CD4-positive, alpha-beta T cell treated with Interleukin-1 beta for 1 hour (primary cell): ENCODE measurements at places on chromosomes 12 and 14.

DNA sequence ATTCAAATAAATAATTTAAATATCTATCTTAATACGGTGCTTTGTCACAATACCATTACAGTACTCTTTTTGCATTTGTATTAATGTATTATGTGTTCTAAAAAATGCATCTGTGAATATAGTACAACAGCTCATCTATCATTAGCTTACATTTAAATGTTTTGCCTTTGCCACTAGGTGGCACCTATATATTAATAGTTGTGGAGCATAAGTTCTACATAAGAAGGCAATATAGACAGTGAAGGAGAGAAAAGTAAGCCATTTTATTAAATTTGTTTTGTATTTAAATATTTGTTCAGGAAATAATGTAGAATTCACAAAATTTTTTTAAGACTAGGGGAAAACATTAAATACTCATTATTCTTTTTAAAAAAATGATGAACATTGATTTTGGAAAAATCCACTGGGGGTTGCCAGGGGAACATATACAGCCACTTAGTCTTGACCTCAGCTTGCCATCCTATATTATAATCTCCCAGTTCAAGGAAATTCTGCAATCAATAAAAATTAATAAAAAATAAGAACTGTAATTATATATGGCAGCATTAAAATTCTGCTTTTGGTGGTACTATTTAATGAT lies 9.8 kb downstream of the CCER1 start:
- peak; percentile 13 for DNase-seq

- no peak for DNase-seq
These were observed 167.9 kb downstream of the PHETA1 start for GRCh38 chr12:111201036-111201435.

DNA sequence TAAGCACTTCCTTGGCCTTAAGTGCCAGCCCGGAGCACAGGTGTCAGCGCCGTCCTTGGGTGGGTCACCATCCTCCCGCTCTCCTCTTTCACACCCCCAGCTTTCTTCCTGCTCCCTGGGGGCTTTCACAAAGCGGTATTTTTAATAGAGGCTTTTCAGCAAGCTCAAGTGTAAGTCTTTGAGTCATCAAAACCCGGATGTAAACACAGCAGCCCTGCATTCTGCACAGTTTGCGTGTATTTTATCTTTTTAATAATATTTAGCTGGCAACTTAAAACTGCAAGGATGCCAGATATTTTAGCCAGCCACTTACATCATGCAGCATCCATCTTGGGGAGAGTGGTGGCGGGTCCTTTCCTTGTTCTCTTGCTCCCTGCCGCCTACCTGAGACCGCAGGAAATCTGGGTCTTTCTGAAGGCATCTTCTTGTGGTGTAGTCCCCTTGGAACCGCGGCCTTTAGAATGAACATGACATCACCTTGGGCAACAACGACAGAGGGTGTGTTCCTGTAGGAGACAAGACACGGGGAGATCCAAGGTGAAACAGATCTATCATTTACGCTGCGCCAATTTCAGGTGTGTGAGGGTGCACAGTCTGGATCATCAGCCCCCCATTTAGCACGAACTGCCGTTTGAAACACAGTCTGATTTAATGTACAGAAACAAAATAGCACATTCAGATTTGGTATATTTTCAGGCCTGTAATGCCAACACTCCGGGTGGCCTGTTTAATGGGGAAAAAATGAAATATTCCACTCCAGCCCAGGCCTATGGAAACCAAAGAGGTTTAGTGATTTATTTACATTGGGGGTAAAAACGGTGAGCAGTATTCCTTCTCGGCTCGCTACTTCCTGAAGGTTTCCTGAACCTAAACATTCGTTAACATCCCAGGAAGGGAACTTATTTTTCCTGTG lies 12.5 kb upstream of the IRF2BPL start:
- DNase-seq, result peak; percentile 37

- no peak for DNase-seq
These were observed 463.4 kb downstream of the TMEM121 start for GRCh38 chr14:105989566-105990302.

- DNase-seq, result peak; percentile 69
These were observed 5.0 kb upstream of the BAZ2A start for GRCh38 chr12:56634837-56635791.

DNA sequence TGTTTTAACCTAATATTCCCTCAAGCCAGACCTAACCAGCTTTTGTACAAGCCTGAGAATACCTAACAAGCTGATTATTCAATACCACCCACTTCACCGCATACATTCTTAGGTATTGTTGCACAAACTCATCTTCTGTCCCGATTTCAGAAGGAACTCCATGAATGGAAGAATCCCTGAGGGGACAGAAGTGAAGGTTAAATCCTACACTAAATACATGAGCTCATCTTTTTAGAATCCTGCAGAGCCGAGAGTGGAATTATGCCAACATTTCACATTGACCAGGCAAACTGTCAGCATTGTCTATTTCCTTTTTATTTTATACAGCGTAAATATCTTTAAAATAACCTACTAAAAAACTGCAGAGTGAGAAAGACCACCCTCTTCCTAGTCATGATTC lies 140.7 kb upstream of the PRICKLE1 start:
- DNase-seq, result no peak

- DNase-seq, result no peak
These were observed 71.5 kb downstream of the AACS start for GRCh38 chr12:125136702-125137101.

DNA sequence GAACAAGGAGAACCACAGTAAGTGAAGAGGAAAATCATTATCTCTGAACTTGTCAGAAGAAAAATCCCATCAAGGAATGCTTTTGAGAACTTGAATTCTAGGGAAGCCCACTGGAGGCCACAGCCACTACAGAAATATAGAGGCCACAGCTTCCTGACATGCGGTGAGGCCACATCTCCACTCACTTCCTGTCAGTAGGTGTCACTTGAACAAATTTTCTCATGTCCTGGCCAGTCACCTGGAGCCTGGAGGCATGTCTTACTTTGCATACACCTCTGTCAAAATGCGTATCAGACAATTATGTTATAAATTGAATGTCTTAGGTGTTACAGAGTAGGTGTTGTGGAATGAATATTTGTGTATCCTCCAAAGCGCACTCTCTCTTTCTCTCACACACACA lies 370.3 kb downstream of the DAD1 start:
- DNase-seq, result peak; percentile 17

- no peak for DNase-seq
These were observed 7.7 kb upstream of the MEG3 start for GRCh38 chr14:100818221-100818699.

GRCh38 chr12:112599871-112600270 lies 181.1 kb downstream of the PTPN11 start:
- no peak for DNase-seq

- no peak for DNase-seq
These were observed 12.1 kb upstream of the PRR4 start for GRCh38 chr12:10861366-10861765.

GRCh38 chr14:96422992-96423391 lies 31.1 kb downstream of the AK7 start:
- DNase-seq, result no peak

GRCh38 chr12:38921025-38921677 lies 15.8 kb upstream of the CPNE8 start:
- peak; percentile 9 for DNase-seq

- no peak for DNase-seq
These were observed 12.5 kb downstream of the NAA25 start for GRCh38 chr12:112096070-112096469.

DNA sequence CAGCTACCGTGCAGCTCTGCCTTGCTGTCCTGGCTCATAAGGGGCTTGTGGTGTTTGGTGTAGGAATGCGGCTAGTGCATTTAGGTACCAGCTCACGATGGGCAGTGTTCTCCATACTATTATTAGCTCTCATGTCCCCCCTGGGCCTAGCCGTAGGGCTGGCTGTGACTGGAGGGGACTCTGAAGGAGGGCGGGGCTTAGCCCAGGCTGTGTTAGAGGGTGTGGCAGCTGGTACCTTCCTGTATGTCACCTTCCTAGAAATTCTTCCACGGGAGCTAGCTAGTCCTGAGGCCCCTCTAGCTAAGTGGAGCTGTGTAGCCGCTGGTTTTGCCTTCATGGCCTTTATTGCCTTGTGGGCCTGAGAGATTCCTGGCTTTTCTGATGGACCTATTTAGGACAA lies 2.1 kb downstream of the SLC39A2 start:
- DNase-seq, result no peak

- DNase-seq, result no peak
These were observed 12.2 kb upstream of the DHRS2 start for GRCh38 chr14:23623962-23624361.

GRCh38 chr12:47636908-47637780 lies 68.7 kb downstream of the RPAP3 start:
- DNase-seq, result peak; percentile 40

GRCh38 chr12:113049976-113050742 lies 6.4 kb upstream of the DTX1 start:
- no peak for DNase-seq

- no peak for DNase-seq
These were observed 550 bp upstream of the RESF1 start for GRCh38 chr12:31958569-31959160.

DNA sequence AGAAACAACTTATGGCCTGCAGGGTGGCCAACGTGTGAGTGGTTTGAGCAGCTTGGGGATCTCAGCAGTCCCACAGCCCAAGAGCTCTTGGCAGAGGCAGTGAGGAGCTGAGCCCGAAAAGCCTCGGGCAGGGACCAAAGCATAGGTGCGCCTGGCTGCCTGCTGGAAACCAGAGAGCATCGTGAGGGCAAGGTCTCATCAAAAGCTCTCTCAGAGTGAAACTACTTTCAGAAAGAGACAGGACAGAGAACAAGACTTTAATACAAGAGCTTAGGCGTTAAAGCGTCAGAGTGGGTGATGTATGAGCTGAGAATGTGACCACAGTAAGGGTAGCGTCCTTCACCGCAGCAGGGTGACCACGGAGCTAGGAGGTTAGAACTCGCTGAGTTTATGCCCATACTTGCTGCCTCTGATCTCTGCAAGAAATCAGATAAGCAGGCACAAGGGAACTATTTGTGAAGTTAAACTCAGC lies 30.8 kb downstream of the LGMN start:
- DNase-seq, result no peak
